ENCODE measurements at places on chromosomes 1 and 21.

DNA sequence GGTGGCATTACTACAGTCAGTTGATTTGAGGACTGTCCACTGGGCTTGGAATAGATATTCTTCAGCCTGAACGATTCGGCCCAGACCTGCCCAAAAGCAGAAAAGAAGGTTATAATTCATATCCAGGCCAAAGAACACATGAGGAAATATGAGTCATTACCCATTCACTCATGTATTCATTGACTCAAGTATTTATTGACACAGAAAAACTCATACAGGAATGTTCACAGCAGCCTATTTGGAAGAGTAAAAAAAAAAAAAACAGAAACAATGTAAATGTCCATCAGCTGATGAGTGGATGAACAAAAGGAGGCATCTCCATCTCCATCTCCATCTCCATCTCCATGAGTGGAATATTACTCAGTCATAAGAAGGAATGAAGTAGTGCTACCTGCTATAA is 15.9 kb downstream of the ZMYND12 start:
- no peak for DNase-seq

DNA sequence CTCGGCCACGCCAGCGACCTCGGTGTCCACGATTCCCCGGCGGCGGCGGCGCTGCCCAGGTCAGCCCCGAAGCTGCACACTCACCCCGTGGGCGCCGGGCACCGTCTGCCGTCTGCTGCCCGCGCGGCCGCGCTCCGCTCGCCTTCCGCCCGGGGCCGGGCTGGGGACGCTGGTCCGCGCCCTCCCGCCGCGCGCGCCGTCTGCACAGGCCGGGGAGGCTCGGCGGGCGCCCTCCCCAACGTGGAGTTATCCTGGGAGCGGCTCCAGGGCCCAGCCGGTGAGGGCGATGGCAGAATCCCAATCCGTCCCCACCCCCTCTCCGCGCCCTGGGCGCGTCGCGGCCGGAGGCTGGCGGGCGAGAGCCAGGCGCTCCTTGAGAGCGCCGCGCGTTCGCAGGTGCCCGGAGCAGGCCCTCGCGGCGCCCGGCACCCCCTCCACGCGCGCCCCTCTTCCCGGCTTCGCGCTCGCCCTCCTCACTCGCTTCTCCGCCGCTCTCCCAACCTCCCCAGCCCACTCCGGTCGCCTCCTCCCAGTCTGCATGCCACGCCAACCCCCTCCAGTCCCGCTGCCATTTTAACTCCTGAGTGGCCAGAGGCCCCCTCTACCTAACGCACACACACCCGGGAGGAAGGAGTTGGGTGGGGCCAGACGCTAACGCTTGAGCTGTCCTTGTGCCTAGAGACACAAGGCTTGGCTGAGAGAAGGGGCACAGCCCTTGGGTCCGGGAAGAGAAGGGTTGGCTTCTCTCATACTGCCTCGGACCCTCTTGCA is at the start of gene LRRN2:
Gene LRRN2 (minus strand): TSS at position 503 of the 771 bp plus-strand sequence. CDS start 65,746 bp downstream, outside the sequence.
- no peak for DNase-seq

GRCh38 chr1:114154146-114154962 is 685 bp upstream of the SYT6 start:
- no peak for DNase-seq

GRCh38 chr1:111140680-111140967 is 601 bp downstream of the CEPT1 start:
- DNase-seq, result no peak

GRCh38 chr1:156368889-156369684 is at the start of gene RHBG:
Gene RHBG (plus strand): TSS chr1:156369211. CDS start chr1:156369250, 39 bp downstream.
- peak; percentile 14 for DNase-seq

- DNase-seq, result no peak
These were observed 7.5 kb downstream of the TMEM59 start for GRCh38 chr1:54045496-54045895.

DNA sequence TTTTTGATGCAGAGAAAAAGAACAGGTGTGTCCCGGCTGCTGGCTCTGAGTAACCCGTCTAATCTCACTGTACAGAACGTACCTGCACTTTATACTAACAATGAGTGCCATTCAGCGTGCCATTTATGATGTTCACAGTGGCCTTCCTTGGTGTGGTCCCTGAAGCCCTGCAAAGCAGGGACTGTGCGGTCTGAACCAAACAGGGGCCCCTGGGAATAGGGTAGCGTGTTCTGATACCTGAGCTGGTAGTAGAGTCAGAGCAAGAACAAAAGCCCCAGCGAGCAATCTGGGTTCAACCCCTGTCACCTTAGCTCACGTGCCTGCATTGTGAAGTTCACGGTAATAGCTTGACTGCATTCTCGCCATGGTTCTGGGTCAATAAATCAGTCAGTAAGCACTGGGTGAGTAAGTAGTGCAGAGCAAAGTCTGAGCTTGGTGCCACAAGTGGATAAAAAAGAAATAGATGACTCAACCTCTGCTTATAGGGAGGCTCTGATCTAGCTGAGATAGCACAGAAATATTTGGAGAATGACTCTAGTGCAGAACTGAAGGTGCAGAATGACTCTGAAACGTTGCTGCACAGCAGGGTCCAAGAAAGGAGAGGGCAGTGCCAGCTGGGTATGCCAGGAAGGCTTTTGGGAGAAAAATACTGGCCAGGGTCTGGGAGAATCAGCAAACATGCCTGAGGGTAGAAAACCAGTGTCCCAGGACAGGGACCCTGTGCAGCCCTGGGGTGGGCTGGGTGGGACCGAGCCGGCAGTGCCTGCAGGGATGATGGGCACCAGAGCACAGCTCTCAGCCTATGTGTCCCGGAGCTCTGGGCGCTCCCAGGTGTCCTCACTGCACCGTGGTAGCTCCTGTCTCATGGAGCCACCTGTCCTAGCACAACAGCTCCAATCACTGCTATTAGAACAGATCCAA is 125.9 kb downstream of the RHOU start:
- DNase-seq, result no peak

DNA sequence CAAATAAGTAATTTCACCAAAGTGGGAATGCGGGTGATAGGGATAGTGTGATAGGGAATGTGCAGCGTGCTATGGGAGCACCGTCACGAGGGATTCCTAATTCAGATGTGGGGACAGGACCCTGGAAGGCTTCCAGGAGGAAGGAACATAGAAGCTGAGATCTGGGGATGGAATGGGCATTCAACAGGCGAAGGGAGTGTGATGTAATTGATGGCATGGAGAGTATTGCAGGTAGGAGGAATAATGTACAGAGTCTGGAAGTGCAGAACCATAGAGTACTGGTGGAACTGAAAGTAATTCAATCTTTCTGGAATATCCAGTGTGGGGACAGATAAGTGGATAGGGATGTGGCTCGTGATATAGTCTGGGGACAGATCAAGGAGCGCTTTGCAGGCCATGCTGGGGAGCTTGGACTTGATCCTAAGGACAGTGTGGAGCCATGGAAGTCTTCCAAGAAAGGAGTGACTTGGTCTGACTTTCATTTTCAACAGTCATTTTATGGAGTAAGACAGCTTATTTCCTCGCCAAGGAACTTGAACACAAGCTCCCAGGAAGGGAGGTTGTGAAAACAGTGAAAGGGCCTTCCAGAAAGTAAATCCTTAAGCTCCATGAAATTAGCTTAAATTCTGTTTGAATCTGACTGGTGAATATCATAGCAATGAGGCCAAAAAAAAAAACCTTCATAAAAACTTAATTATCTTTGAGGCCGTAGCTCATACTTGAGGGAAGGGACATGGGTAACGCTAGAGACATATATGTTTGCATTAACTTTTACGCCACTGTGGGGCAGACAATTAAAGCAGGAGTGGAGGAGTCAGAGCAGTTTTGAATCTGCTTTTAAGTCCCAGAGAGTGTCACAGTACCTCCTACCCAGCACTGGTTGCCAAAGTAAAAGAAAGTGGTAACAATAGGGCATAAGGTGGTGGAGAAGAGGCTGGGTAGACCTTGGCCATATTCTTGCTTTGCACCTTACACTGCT is 55.8 kb downstream of the ROR1 start:
- no peak for DNase-seq

DNA sequence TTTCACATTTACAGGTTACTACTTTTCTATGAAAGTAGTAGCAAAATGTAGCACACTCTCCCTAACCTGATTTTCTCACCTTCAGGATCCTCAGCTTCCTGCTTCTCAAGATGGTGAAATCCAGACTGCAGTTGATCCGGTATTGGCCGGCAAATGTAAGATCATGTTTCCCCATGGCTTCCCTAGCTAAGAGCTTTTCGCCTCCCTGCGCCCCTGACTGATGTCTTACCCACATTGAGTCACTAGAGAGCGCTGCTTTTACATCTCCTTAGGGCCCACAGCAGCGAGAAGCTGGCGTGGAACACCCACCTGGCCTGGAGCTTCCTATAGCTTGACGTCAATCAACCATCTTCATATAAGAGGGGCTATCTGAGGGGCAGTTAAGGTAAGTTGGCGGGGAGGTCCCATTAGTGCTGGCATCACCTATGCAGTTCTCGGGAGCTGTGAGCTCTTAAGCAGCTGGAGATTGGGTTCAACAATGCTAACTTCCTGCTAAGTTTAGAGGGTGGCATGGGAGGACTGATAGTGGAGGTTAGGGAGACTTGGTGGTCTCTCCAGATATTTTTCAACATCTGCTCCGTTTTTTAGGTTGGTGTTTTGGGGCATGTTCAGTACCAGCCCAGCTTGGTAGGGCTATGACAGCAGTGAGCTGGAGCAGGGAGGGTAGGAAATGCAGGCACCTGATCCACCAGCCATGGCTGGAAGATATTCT is 5.5 kb downstream of the PTPN7 start:
- peak; percentile 72 for DNase-seq

GRCh38 chr1:232476538-232476950 is 153.4 kb downstream of the SIPA1L2 start:
- DNase-seq, result no peak

GRCh38 chr1:15251857-15252835 is 5.1 kb downstream of the FHAD1 start:
- no peak for DNase-seq

DNA sequence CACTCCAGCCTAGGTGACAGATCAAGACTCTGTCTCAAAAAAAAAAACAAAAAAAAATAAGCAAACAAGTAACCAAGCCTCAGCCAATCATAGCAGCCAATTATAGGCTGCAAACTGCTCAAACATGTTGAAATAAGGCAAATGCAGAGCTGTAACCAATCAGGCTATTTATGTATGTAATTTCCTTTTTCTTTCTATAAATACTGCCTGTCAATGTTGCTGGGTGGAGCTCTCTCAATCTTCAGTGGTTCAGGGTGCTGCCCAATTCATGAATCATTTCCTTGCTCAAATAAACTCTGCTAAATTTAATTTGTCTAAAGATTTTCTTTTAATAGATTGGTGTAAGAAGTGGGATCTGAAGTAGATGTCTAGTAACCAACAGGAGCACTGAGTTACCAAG is 11.6 kb upstream of the CD1D start:
- DNase-seq, result no peak

DNA sequence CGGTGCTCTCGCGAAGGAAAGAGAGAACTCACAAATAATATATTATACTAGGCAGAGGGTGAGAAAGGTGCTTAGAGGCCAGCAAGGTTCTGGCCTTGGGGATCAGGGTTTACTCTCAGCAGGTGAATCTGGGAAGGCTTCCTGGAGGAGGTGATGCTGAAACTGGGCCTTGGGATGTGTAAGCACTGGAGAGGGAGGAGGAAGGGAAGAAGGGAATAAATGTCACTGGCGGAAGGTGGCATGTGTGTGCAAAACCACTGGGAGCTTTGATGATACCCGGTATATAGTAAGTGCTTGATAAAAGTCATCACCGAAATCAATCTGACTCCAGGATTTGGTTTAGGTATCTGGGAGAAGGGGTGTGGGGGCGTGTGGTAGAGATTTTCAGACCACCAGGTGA is 24.4 kb downstream of the SPSB1 start:
- DNase-seq, result no peak

GRCh38 chr1:43978551-43979260 is at the start of gene B4GALT2:
Gene B4GALT2 (plus strand): TSS chr1:43979210. CDS start chr1:43981161, 1,951 bp downstream.
- DNase-seq, result peak; percentile 51

DNA sequence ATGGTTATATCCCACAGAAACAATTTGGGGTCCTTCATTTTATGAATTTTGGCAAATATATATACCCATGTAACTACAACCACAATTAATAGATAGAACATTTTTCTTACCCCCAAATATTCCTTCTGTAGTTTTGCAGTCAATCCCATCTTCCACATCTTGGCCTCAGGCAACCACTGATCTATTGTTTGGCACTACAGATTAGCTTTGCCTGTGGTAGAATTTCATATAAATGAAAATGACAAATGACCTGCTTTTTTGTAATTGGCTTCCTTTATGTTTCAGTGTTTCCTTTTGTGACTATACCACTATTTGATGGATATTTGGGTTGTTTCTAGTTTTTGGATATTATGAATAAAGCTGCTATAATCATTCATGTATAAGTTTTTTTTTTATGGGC is 91.5 kb downstream of the MAST2 start:
- DNase-seq, result no peak

GRCh38 chr1:26138974-26139558 is 19.8 kb upstream of the FAM110D start:
- DNase-seq, result no peak

GRCh38 chr1:71147637-71148360 is 67.0 kb upstream of the ZRANB2 start:
- no peak for DNase-seq

GRCh38 chr1:4090556-4090955 is 190.5 kb upstream of the C1orf174 start:
- no peak for DNase-seq

GRCh38 chr1:29357452-29357851 is 121.1 kb downstream of the PTPRU start:
- DNase-seq, result no peak

- no peak for DNase-seq
These were observed 9.7 kb downstream of the GNG12 start for GRCh38 chr1:67823615-67824014.

DNA sequence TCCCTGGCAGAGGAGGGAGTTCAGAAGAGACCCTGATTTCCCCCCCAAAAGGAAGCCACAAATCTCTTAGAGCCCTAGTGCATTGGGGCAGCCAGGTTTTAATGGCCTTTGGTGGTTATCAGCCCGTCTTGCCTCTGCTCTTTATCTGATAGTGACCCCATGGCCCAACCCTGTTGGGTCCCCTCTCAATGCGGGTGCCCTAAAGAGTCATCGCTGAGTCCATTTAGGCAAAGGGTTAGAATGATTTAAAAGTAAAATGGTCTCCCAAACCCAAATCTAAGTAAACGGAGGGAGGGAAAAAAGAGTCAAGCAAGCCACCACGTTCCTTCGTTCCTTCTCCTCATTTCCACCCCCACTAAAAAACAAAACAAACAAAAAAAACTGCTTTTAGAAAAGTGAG is 164.0 kb downstream of the RUNX1 start:
- no peak for DNase-seq
